Epithelial cell of proximal tubule (primary cell): ENCODE measurements at places on chromosomes 5 and 9. TPM values are rescaled to one million over a fixed set of nuclear protein-coding genes. Genes with fewer than 3 reads are reported as not detected.

TMEFF1 gene
- 3.5 and 7.8 TPM in 2 replicates for total RNA-seq

PTTG1 gene
- total RNA-seq = 530 and 963 TPM in 2 replicates

TMEM171 gene
- total RNA-seq = 2.8 and 10.6 TPM in 2 replicates

PRRX2 gene
- 0.17 and 1.7 TPM in 2 replicates for total RNA-seq

PCDHGC4 gene
- 0.07 and 0.46 TPM in 2 replicates for total RNA-seq

GFI1B gene
- total RNA-seq = not detected in 2 replicates

SLC25A51 gene
- 24.1 and 30.9 TPM in 2 replicates for total RNA-seq

MYOT gene
- not detected in 2 replicates for total RNA-seq

VLDLR gene
- total RNA-seq = 7.5 and 16.4 TPM in 2 replicates

GRCh38 chr5:127074466-127074865 is 1.2 kb upstream of the C5orf63 start:
- DNase-seq = no peak

- DNase-seq = no peak
These were observed 43.7 kb downstream of the CDH6 start for GRCh38 chr5:31237174-31237573.

- DNase-seq = no peak
These were observed 255.1 kb upstream of the TRIM32 start for GRCh38 chr9:116432051-116432450.

GRCh38 chr5:141518618-141519015 is 29.7 kb downstream of the PCDHGC5 start:
- DNase-seq = no peak

- DNase-seq = no peak
These were observed 3.7 kb downstream of the C5orf46 start for GRCh38 chr5:147902609-147903115.

- DNase-seq = no peak
These were observed 67.5 kb upstream of the PLPP6 start for GRCh38 chr9:4594545-4594944.

GRCh38 chr9:114080773-114081440 is 2.8 kb upstream of the AMBP start:
- peak; percentile 78 for DNase-seq

DNA sequence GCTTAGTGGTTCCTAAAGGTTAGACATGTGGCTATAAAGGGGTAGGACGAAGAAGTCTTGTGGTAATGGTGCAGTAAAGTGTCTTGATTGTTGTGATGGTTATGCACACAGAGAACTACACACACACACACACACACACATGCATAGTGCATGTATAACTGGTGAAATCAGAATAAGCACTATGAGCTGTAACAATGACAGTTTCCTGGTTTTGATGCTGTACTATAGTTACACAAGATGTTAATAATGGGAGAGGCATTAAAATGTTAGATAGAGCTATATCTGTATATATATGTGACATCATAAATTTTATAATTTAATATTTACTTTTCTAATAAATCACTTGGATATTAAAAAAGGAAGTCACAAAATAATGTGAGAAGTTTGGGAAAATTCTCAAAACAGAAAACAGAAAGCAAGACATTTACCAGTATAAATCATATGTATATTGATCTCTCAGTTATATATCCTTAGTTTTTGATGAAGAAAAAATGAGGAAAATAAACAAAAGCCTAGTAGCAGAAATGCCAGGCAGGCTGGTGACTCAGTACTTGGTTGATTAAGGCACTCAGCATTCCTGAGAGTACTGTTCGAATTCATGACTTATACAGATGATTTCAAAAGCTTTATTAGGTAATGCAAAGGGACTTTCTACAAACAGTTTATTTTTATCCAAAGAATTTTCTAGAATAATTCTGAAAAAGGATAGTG is 350.5 kb upstream of the DAB2 start:
- DNase-seq = peak; percentile 53

GRCh38 chr9:113675475-113675941 is 200.6 kb upstream of the ZNF618 start:
- DNase-seq = no peak

DNA sequence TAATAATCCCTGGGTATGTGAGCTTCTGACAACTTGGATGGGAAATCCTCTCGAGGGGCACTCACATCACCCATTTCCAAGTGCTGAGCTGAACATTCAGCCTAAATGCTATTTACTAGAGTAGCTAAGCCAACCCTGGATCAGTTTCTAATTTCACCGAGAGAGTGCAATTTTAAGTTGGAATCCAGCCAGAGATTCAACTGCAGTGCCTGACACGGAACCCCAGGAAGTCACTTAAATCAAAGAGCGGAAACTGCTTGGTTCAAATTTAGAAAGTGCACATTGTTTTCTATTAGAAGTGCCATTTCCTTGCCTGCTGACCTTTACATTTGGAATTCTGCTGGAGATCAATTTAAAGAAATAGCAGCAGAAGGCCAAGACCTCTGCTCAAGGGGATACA is 8.8 kb downstream of the SPRY4 start:
- DNase-seq = no peak

DNA sequence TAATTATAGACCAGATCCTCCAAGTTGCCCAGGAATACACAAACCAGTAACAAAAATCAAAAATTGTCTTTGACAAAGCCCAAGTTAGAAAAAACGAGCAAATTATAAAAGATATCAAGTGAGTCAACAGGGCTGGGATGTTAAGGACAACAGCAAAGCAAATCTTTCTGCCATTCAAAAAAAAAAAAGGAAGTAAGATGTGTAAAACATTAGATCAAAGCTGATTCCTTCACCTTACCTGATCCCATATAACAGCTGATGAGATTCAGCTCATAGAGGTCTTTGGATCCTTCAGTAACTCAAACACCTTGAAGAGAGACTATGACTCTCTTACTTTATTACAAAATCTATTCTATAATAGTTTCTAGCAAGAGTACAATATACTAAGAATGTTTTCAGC is 100.9 kb downstream of the STRBP start:
- DNase-seq = no peak

DNA sequence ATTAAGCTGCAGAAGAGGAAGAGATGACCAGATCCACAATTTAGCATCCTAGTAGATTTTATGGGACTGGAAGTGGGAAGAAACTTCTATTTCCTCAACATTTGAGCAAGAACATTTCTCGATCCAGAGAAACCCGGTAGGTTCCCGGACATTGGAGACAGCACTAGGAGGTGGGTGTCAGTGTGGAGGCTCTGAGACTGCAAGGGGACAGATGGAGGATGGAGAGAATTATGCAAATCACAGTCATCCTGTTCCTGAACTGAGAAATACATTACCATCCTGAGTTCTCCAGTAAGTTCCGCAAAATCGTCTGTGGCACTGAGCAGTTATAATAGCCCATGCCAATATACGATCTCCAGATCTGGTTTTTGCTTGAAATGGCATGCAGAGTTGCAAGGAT is 25.6 kb downstream of the GLDC start:
- no peak for DNase-seq

DNA sequence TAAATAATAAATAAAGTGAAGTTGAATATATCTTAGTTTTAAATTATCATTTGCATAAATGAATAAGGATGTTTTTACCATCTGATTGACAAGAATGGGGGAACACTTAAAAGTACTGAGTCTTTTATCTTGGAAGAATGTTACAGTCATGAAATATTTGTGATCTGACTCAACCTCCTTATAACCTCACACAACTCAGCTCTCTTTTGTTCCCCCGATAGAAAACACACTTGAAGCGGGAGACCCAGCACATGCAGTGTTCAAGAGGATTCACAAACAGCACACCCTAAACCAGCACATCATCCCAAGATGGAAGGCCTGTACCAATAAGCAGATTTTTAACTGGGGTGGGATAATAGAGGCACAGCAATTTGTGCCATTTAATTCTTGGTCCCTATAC is 15.5 kb downstream of the BAAT start:
- DNase-seq = no peak

GRCh38 chr9:135951889-135952663 is 9.1 kb downstream of the UBAC1 start:
- peak; percentile 41 for DNase-seq

DNA sequence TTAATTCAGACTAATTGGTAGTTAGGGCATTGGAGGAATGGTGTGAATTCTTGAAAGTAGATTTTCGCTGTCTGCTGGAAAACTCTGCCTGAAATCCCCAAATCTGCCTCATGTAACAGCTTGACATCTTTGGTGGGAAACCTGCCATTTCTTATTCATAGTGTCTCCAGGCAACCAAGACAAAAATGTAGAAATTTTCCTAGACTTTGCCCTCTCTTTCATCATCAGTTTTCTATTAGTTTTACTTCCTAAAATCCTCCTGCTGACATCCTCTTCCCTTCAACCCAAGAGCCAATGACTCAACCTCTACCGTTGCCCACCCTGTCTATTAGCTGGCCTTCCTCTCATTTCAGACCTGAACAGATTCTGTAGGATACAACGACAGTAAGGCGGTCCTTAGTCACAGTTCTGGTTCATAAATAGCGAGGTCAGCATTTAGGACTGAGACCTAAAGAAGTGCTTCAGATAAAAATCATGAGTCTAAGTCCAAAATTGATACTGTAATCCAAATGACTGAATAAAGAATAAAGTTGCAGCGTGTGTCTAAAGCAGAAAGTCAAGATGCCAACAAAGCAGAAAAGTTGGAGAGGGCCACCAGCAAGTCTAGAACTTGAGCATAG is 133.9 kb downstream of the MUSK start:
- DNase-seq = no peak

GRCh38 chr9:92140754-92141143 is 25.5 kb upstream of the SPTLC1 start:
- DNase-seq = no peak

DNA sequence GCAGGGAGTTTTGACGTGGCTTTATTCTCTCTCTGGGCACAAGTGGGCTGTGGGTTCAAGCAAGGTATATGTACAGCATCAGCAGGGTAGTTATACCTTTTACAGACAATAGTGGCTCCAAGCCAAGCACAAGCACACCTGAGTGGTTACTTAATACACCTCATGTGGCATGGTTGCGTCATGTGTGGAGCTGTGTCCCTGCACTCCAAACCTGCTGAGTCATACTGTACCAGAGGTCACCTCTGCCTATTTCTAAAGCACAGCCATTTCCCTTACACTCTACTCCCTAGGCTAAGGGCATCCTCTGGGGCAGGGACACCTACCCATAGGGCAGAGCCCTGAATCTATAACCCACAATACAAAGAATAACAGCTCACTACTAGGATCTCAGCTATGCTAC is 147.3 kb downstream of the OSTF1 start:
- peak; percentile 19 for DNase-seq

- DNase-seq = no peak
These were observed 3.9 kb downstream of the RGS14 start for GRCh38 chr5:177361418-177362291.

DNA sequence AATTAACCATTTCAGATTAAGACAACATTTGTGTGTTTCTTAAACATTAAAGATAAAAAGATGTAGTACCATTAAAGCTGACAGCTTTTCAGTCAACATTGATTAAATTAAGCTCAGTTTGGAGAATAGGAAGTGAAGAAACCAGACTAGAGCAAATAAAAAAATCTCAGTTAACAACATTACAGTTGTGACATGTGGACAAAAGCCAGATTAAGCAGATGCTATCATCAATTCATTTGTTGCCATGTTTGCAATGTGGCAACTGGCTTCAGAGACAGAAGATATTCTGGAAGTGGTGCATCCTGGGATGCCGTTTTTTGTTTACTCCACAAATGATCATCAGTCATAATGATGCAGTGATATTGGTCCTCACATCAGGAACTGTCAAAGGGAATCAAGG is 70.3 kb upstream of the CNTLN start:
- DNase-seq = no peak

GRCh38 chr5:59000211-59000610 is 417.3 kb downstream of the RAB3C start:
- DNase-seq = no peak

- no peak for DNase-seq
These were observed 102.7 kb upstream of the EFNA5 start for GRCh38 chr5:107773479-107773878.

DNA sequence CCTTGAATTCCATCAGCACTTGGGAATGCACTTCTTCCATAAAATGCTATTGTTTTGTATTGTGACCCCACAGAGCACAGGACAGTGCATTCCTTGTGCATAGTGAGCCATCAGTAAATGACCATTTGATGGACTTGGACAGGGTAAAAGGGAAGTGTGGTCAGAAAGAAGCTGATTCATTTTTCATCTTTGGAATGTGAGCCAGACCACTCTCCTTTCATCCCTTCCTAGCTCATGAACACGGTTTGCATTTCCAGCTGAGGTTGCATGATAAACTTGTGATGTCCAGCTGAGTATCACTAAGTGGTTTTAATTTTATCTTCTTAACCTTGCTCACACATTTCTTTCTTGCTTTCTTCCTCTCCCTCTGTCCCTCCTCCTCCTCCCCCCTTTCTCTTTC is 101.3 kb downstream of the NUDT12 start:
- no peak for DNase-seq

- DNase-seq = no peak
These were observed 323.7 kb downstream of the ADAMTS6 start for GRCh38 chr5:65157906-65158603.

DNA sequence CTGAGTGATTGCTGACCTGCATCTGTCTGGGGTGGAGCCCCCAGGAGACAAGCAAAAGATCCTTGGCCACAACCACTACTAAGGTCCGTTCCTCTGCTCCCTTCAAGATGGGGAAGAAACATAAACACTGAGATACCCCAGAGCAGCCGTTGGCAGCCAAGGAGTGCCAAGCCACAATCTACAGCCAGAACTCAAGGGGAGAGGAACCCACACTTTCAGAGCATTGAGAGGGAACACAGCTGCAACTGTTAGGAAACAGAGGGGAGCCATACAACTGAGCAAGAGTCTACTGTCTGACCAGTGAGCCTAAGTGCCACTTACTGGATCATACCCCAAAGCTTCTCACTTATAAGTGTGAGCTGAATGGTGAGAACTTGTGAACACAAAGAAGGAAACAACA is 44.6 kb upstream of the ADRB2 start:
- DNase-seq = no peak

- DNase-seq = no peak
These were observed 42.2 kb upstream of the FCN1 start for GRCh38 chr9:134959971-134960310.

GRCh38 chr5:179313849-179314521 is 31.3 kb downstream of the ADAMTS2 start:
- DNase-seq = no peak

DNA sequence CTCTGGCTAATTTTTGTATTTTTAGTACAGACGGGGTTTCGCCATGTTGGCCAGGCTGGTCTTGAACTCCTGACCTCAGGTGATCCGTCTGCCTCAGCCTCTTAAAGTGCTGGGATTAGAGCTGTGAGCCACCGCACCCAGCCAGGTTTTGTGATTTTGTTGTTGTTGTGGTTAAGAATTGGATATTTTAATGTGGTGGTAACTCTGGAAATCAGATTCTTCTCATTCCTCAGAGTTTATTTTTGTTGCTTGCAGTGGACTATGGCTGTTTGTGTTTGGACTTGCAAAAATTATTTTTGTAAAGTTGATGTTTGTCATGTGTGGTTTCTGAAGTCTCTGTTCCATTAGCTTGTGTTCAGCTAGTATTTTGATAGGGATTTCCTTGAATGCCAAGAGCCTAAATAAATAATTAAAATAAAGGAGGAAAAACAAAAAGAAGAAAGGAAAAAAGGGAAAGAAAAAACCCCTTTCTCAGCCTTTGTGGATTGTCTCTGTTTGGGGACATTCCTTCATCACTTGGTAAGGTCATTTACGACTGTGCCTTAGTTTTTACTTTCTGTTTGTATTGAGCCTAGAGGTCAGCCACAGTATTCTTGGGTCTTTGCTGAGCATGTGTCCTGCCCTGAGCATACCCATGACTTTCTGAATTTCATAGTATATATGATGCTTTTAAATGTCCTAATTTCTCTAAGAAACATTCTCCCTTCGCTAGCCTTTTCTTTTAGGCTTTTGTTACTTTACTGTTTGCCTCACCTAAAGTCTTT is 37.3 kb downstream of the PBX3 start:
- no peak for DNase-seq

GRCh38 chr9:85040146-85040545 is 370.6 kb downstream of the NTRK2 start:
- DNase-seq = no peak
